ENCODE measurements at places on chromosomes 12 and 14.

DNA sequence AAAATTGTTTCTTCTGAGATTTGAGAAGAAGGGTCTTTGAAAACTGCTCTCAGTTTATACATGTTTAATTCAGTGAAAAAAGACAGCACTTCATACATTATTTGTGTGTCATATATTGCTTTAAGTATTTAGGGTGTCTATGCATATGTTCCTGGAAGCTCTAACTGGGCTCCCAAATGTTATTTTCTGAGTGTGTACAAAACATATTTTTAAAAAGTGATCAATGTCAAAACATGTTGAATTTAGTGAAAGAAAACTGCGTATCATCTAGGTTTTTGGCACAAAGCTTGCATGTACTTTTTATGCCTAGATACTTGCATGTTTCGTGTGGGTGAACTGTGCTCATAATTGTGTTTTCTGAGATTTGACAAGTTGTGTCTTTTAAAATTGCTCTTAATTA lies 81.6 kb downstream of the ASCL4 start:
- no peak for DNase-seq

GRCh38 chr12:111645433-111645832 lies 40.3 kb downstream of the BRAP start:
- no peak for DNase-seq

- DNase-seq: no peak
Observed at GRCh38 chr14:66078006-66078405, 408.2 kb upstream of the CCDC196 start.

GRCh38 chr12:111505601-111506036 lies 93.5 kb downstream of the ATXN2 start:
- no peak for DNase-seq

- DNase-seq: no peak
Observed at GRCh38 chr12:116876151-116876869, 4.9 kb downstream of the HRK start.

DNA sequence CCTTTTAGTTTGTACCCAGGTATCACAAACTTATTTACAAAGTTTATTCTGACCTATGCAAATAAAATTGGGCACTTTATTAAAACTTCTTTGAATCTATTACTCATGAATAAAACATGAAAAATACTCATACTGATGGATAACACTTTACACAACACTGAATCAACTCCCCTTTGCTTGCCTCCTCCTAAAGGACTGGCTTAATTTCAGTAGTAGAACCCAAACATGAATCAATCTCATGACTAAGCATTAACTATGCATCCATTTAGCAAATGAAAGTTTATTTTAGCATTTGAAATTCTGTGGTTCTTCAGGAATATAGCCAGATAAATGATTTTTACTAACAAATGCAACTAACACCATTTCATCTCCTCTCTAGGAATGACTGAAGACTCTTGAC lies 32.4 kb downstream of the DENND5B start:
- no peak for DNase-seq

DNA sequence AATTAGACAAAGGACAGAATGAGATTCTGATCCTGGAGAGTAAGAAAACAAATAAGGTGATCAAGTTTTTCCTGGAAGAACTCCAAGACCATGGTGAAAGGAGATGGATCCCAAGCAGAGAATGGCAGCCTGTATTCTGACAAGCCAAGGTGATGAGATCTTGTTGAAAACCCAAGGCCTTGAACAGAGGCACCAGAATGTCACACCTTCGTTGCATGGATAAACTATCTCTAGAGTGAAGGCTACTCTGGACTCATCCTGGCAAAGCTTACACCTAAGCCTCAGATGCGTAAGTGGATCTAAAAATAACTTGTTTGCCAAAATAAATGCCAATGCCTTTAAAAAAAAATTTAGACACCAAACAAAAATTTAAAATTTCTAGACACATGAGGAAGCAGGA lies 605.9 kb downstream of the ETNK1 start:
- no peak for DNase-seq

DNA sequence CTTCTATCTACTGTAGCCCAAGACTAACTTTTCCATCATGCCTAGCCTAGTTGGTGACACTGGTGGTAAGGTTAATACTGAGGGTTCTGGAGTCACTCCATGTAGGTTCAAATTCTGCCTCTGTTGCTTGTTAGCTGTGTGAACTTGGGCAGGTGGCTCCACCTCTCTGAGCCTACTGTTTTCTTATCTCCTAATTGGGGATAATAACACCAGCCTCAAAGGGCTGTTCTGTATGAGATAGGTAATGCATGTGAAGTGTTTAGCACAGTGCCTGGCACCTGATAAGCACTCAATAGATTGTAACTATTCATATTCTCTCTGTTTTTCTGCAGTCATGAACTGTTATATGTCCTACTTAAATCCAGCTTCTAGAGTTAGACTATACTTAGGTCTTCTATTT lies 17.5 kb upstream of the SPPL3 start:
- DNase-seq: no peak

DNA sequence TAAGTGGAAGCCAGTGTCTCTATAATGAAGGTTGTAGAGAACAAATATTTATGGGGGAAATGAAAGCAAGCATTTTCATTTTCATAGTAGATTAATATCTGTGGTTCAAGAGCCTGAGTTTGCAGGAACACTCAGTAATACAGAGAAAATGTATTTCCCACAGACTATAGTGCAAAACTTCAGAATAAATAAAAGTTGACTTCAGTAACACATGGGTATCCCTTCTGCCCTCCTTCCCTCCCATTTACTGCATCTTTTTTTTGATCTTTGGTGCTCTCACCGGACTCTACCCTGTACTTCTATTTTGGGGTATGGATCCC lies 75.3 kb upstream of the AMN1 start:
- no peak for DNase-seq

DNA sequence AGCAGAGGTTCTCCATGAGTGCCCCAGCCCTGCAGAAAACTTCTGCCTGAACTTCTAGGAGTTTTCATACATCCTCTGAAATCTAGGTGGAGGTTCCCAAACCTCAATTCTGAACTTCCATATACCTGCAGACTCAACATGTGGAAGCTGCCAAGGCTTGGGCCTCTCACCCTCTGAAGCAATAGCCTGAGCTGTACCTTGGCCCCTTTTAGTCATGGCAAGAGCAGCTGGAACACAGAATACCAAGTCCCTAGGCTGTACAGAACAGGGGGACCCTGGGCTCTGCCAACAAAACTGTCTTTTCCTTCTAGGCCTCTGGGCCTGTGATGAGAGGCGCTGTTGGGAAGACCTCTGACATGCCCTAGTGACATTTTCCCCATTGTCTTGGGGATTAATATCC lies 494.3 kb upstream of the FOXG1 start:
- no peak for DNase-seq

DNA sequence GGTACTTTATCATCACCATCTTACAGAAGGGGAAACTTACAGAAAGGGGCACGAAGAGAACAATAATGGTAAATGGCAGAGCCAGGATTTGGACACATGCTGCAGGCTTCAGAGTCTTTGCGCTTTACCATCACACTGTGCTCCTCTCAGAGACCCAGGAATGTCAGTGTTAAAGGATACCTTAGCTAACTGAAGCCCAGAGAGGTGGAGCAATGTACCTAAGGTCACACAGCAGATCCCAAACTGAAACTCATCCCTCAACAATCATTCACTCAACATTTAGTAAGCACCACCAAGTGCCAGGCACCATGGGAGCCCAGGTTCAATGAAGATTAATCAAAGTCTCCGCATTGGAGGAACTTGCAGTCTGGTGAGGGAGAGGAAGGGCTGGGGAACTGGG lies 8.0 kb upstream of the KRT78 start:
- no peak for DNase-seq

DNA sequence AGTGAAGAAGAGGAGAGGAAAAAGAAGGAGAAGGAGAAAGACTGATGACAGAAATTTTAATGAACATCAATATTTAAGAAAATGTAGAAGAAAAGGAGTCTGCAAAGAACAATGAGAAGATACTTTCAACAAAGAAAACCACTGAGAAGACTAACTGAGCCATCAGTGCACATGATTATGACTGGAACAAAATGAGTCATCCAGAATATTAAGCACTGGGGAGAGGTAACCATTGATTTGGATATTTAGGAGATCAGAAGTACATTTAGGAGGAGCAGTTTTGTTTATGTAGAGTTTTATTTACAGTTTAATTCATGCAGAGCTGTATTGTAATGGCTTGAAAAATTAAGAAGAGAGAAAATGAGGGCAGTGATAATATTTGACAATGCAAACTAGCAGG lies 159.1 kb downstream of the C12orf50 start:
- DNase-seq: no peak

- DNase-seq: no peak
Observed at GRCh38 chr12:25787701-25788100, 170.8 kb upstream of the RASSF8 start.

DNA sequence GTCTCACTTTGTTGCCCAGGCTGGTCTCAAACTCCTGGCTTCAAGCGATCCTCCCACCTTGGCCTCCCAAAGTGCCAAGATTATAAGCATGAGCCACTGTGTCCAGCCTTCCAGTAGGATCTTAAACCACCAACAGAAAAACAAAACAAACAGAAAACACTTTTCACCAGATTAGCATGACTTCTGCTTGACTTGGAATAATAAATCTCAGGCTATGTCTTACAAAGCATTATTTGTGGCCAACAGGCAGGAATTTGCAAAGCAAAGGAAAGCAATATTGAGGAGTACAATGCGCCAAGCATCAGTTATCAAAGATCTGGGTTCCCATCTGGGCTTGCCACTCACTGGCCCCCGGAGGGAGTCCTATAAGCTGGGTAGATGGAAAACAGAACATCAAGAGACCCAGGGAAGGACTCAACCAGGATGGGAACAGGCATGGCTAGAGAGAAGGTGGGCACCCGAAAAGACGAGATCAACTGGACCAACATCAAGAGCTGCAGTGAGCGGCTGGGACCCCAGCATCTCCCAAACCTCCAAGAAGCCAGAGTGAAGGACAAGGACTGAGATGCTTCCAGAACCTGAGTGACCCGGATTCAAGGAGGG lies 101.2 kb downstream of the TMEM30B start:
- no peak for DNase-seq

DNA sequence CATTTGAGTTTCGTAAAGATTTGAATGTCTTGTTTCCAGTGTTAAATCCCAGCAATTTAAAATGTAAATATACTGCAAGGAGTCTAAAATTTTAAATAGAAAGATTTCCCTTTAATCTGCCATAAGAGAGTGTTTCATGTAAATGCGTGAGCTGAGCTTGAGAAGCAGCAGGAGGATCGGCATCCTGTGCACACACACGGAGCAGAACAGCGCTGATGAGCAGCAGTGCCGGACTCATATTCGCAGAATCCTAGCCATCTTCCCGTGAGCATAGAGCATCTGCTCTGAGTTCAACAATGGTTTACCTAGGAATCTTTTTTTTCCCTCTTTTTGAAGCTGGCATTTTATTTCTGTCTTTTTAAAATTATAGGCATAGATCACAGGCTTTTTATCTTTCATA lies 29.8 kb upstream of the AMN start:
- no peak for DNase-seq

DNA sequence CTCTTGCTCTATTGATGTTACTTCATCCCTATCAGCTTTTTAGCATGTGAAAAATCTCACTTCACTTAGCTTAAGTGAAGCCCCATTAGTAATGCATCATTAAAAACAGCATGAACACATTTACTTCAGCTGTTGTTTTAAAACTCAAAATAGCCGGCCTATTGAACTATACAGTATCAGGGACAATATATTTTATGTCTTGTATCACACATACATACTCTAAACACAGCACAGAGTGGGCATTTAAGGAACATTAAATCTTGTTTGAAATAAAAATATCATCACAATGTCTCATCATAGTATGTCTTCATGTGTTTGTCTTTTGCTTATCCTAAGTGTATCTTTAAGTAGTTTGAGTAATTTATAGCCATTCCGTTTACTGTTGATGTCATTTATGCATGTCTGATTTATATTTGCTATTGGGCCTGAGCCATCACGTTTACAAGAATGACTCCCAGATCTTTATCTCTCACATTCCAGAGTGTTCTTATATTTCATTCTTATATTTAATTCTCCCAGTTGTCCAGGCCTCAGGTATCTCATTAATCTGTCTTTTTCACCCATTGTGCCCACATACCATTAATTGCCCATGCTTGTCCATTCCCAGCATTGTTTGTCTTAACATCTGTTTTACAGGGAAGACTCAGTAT lies 57.5 kb downstream of the ARHGAP5 start:
- DNase-seq: no peak

DNA sequence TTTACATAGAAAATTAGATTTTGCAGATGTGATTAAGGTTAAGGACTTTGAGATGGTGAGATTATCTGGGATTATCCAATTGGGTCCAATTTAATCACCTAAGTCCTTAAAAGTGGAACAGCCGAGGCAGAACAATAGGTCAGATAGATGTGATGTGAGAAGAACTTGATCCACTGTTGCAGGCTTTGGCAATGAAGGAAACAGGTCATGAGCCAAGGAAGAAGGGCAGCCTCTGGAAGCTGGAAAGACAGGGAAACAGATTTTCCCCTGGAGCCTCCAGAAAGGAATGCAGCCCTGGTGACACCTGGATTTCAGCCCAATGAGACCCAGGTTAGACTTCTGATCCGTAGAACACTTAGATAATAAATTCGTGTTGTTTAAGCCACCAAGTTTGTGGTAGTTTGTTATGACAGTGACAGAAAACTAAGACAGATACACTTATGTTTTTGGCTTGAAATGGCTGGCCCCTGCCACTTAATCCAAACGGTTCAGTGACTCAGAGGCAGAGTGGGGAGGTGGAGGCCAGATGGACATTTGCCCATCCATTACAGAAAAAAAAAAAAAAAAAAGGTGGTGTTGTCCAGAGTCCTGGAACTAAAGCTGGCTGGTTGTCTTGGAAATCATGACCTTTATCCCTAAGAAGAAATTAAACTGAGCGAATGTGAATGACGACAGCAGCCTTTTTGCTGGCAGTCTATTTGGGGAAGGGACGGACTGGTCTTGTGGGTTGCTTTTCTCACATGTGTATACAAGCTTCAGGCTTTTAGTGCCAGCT lies 181.9 kb upstream of the NRXN3 start:
- DNase-seq: no peak

- no peak for DNase-seq
Observed at GRCh38 chr12:19800884-19801283, 361.6 kb downstream of the AEBP2 start.

GRCh38 chr14:73295198-73295796 lies 58.0 kb downstream of the PAPLN start:
- DNase-seq: no peak

DNA sequence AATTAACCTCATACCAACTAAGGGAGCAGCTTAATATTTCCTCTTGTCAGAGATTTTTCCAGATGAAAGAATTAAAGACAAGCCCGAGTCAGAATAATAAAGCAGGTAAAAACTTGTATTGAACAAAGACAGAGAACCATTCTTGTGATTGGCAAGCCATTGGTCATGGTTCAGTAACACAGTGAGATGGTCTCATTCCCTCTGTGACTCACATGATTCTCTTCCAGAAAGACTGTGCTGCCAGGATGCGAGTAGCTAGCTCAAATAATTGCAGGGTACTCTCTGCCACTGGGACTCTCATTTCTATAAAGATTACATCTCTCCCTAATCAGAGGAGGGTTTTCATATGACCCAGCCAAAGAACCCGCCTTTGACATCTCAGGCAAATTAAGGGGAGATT lies 179.4 kb downstream of the PHLDA1 start:
- no peak for DNase-seq

Measured in cerebellar nuclear complex (tissue), 1 donor.